Fibroblast of lung (primary cell): ENCODE measurements at places on chromosomes 2 and 18. TPM values are rescaled to one million over a fixed set of nuclear protein-coding genes. Genes with fewer than 3 reads are reported as not detected.

KIF5C gene
- 0.17 and 0.51 TPM in 2 replicates for total RNA-seq

G6PC2 gene
- total RNA-seq: not detected in 2 replicates

GPR75 gene
- 0.77 and 1.8 TPM in 2 replicates for total RNA-seq

DNA sequence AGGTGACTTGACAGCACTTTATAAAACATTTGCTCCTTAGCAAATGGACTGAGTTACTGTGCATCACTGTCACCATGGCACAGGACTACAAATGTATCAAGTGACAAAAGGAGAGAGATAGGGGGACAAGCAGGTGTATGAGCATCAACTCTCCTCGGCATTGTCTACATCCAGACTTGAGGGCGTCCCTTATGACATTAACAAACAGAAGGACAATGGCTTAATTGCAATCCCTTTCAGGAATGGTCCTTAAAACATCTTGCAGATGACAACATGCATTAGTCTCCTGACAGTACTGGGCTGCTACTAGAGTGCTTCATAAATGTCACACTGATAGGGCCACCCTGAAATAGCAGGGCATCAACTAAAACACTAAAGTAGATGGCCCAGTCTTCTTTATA lies 198.8 kb downstream of the PDE1A start:
- DNase-seq: no peak

- peak; percentile 62 for DNase-seq
These were observed 9.3 kb upstream of the MPP4 start for GRCh38 chr2:201707753-201708152.

DNA sequence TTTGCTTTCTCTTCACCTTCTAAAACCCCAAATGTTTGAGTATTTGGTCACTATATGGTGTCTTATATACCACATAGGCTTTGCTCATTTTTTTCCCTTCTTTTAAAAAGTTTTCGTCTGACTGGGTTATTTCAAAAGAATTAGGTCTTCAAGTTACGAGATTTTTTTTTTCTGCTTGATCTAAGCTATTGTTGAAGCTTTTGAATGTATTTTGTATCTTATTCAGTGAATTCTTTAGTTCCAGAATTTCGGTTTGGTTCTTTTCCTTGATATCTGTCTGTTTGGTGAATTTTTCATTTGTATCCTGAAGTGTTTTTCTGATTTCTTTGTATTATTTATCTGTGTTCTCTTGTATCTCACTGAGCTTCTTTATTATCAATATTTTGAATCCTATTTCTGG lies 93.5 kb downstream of the ARL6IP6 start:
- no peak for DNase-seq

- no peak for DNase-seq
These were observed 31.1 kb downstream of the CTIF start for GRCh38 chr18:48569915-48570264.

GRCh38 chr2:46350029-46350689 lies 53.0 kb downstream of the EPAS1 start:
- DNase-seq: no peak

FRZB gene
- 2.0 and 5.6 TPM in 2 replicates for total RNA-seq

COL6A3 gene
- 1,525 and 1,534 TPM in 2 replicates for total RNA-seq

GRCh38 chr2:135198481-135198880 lies 146.4 kb downstream of the RAB3GAP1 start:
- DNase-seq: no peak
